ENCODE measurements at places on chromosomes 16 and 17.

- DNase-seq, result no peak
Measured at GRCh38 chr16:68889508-68890150, 46.3 kb downstream of the TANGO6 start.

GRCh38 chr17:33451221-33451620 lies 158.1 kb upstream of the ASIC2 start:
- no peak for DNase-seq

DNA sequence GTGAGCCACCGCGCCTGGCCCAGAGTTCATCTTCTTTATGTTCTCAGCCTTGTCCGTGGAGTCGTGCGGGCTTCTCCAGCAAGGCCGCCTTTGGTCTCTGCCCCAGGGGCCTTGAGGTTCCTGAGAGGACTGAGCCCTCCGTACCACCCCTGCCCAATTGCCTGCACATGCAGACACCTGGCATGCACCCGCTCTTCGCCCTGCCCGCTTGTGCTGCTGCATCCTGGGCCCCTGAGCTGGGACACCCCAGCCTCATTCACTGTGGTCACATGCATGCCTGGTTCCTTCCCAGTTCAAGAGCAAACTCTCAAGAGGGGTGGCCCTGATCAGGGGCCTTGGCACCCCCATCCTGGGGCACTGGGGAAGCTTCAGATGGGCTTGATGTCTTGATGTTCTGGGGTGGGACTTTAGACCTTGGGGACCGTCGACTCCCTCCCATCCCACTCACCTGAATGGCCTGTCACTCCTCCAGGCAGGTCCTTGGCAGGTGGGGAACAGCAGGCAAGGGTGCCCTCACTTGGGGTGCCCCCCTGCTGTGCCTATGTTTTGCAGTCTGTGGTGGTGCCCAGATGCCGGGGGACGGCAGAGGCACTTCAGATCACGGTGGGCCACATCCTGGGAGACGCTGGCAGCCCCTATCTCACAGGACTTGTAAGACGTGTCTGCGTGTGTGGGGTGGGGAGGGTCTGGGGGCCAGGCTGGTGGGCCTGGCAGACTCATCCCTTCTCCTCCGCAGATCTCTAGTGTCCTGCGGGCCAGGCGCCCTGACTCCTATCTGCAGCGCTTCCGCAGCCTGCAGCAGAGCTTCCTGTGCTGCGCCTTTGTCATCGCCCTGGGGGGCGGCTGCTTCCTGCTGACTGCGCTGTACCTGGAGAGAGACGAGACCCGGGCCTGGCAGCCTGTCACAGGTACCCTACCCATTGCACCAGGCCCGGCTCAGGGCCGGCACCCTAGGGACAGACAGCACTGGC lies 12.7 kb upstream of the SPNS2 start:
- DNase-seq, result no peak

GRCh38 chr16:85521552-85522307 lies 91.4 kb upstream of the GSE1 start:
- DNase-seq, result no peak

DNA sequence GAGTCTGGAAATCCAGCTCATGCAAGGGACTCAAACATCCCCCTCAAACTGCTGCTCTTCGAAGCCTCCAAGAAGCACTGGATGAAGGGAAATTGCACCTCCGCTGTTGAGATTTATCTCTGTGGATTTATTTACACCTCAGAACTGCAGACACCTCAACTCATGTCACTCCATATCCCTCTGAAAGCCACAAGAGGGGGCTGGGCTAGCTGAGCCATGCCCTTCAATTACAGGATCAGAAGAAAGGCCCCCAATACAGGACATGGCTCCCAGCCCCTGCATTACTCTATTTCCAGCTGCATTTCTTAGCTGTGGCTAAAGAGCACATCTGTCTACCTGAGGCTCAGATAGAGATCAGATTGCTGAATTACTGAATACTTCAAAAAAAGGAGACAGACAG lies 103.1 kb upstream of the DYNLRB2 start:
- no peak for DNase-seq

Data from amygdala (tissue), 56 donors.